GDM1 (cell line): ENCODE measurements at places on chromosomes 6 and 20.

DNA sequence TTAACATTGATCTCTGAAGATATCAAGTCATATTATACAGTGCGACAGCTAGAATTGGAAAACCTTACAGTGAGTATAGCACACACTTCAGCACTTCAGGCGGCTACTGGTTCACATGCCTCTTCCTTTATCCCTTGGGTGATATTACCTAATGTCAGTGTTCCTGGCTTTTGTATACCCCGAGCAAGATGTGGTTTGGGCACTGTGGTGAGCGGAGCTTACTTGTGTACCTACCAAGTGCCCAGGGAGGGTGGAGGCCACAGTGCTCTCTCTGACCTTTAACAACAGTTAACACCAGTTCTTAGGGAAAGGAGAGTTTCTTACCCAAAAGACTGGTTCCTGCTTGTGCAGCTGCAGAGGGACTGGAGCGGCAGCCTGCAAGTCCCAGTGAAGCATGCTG is 64.4 kb downstream of the PTPN1 start:
- DNase-seq, result no peak

DNA sequence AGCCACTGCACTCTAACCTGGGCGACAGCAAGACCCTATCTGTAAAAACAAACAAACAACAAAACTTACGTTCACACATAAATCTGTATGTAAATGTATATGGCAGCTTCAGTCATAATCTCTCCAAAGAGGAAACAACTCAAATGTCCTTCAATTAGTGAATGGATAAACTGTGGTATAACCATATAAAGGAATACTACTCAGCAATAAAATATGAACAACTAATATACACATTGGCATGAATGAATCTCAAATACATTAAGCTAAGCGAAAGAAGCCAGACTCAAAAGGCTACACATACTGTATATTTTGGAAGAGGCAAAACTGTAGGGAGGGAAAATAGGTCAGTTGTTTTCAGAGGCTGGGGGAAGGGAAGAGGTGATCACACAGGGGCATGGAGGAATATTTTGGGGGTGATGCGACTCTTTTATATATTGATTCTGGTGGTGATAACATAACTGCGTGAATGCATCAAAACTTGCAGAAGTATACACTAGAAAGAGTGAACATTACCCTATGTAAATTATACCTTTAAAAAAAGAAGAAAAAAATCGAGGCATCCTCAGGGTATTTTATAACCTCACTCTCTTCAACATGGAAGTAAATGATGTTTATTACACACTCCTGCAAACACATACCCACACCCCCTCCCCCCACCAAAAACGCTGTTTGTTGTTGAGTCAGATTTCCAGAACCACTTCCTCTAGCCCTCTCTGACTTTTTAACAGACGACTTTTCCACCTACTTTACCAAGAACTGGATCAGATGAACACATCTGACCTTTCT is 115.2 kb upstream of the RNF24 start:
- no peak for DNase-seq

DNA sequence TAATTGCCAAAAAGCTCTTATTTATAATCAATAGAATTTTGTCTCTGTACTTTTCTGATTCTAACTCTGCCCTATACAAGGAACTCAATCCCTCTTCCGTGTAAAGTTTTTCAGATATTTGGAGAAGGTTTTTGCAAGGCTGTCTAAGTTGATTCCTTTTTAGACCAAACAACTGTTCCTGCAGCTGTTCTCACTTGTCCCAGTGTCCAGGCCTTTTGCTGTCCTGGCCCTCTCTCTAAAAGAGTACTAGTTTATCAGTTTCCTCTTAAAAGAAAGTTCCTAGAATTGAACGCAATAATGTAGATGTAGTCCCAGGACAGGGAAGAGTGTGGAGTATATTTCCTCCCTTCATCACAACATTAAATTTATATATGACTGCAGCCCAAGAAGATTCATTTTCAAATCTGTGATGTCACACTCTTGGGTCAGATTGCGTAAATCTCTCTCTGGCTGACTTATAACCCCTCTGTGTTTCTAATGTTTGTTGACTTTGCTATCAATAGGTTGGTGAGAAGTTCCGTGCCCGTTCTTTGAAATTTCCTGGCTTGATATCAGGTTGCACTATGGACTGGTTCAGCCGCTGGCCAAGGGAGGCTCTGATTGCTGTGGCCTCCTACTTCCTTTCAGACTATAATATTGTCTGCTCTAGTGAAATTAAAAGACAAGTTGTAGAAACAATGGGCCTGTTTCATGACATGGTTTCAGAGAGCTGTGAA is 139.4 kb upstream of the GLP1R start:
- no peak for DNase-seq

- DNase-seq, result no peak
Measured at GRCh38 chr6:100657678-100658330, 193.1 kb upstream of the SIM1 start.

GRCh38 chr6:13311155-13311554 is 17.2 kb downstream of the TBC1D7 start:
- no peak for DNase-seq

DNA sequence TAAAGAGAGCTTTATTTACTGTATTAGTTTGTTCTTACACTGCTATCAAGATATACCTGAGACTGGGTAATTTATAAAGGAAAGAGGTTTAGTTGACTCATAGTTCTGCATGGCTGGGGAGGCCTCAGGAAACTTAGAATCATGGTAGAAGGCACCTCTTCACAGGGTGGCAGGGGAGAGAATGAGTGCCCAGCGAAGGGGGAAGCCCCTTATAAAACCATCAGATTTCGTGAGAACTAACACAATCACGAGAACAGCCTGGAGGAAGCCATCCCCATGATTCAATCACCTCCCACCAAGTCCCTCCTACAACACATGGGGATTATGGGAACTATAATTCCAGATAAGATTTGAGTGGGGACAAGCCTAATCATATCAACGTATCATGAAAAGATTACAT is 27.2 kb downstream of the ARID1B start:
- no peak for DNase-seq

DNA sequence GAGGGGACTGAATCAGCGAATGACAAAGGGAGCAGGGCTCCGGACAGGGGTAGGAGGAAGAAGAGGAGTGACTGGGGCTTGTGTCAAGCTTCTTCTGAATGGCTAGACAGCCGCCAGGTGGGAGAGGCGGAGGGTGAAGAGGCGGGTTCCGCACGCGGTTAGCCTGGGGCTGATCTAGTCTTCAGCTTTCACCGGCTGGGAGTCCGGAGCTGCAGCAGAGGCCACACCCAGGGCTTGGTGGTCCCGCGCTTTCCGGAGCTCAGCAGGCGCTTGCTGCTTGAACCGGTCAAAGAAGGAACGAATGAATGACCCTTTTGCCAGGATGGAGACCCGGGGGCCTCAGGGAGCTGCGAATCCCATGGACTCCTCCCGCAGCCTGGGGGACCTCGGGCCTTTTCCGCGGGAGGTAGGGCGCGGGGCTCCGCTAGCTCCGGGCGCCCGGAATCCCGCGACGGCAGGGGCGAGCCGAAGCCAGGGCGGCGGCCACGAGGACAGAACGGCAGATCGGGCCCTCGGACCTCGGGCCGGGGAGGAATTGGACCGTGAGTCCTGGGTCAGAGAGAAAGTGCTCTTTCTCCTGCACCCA is at the start of gene C6orf141:
Gene C6orf141 (plus strand): TSS at position 177 of the 586 bp plus-strand sequence. CDS start 125 bp downstream, at position 302.
- no peak for DNase-seq

DNA sequence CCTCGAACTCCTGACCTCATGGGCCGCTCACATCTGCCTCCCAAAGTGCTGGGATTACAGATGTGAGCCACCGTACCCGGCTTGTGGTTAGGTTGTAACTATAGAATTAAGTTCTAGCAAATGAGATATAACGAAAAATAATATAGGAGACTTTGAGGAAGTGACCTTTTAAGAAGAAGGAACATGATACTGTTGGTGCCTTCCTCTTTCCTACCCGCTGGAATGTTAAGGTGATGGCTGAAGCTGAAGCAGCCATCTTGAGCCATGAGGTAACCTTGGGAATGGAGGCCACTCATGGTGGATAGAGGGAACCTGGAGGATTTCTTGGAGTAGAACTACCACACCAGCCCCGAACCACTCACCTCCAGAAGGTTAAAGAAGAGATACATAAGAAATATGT is 48.1 kb upstream of the MDGA1 start:
- DNase-seq, result no peak

GRCh38 chr6:18262702-18263417 is 1.5 kb downstream of the DEK start:
- no peak for DNase-seq

DNA sequence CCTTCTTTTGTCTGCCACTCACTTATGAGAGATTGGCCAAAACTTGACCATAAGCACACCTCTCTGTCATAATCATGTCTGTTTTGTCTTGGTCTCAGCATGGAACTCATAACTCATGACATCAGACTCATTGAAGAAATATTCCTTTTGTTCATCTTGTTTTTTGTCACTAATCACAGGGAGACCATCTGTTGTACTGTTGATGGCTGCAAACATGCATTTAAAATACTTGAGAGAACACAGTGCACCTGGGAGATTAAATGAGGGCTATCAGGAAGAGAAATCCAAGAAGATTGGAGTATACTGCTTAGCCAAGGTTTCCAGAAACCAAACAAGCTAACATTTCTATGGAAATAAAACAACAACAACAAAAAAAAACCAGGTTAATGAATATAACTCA is 689.7 kb downstream of the EPM2A start:
- DNase-seq, result no peak

GRCh38 chr20:59207742-59208357 is 44.2 kb downstream of the ZNF831 start:
- DNase-seq, result no peak

DNA sequence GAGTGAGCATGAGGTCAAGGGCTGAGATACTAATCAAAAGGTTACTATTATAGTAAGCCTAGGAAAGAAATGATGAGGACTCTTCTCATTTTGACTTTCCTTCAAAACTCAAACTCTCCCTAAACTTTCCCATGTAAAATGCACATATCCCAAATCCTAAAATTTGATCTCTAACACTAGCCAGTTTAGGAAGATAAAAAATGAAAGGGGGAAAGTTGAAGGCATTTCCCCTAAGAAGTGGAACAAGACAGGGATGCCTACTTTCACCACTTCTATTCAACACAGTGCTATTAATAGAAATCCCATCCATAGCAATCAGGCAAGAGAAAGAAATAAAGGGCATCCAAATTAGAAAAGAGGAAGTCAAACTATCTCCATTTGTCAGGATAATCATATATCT is 2.9 kb upstream of the CALHM5 start:
- DNase-seq, result no peak

DNA sequence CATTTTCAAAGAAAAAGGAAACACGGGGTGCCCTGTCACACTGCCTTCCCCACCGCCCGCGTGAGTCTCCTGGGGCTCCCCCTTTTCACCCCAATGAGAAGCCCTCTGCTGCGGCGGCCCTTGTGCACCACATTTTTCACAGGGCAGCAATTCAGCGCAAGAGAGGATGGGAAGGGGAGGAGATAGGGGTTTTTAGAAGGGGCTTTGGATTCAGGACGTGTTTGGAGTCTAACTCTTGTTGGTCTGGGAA is 726 bp upstream of the ARFGEF3 start:
- DNase-seq, result no peak

- no peak for DNase-seq
Measured at GRCh38 chr6:93105017-93105416, 314.3 kb downstream of the EPHA7 start.

GRCh38 chr6:95543798-95544197 is 33.5 kb upstream of the MANEA start:
- DNase-seq, result no peak

GRCh38 chr6:53326372-53327016 is 22.3 kb downstream of the ELOVL5 start:
- no peak for DNase-seq

GRCh38 chr6:39800034-39801032 is 8.2 kb downstream of the DAAM2 start:
- DNase-seq, result no peak
